Muscle of leg (tissue), 16 donors: ENCODE measurements at places on chromosomes 1 and 21. TPM values are rescaled to one million over a fixed set of nuclear protein-coding genes. Genes with fewer than 3 reads are reported as not detected.
A peak's percentile ranks its signal among the peaks of the same experiment; 100 is the strongest.

DNA sequence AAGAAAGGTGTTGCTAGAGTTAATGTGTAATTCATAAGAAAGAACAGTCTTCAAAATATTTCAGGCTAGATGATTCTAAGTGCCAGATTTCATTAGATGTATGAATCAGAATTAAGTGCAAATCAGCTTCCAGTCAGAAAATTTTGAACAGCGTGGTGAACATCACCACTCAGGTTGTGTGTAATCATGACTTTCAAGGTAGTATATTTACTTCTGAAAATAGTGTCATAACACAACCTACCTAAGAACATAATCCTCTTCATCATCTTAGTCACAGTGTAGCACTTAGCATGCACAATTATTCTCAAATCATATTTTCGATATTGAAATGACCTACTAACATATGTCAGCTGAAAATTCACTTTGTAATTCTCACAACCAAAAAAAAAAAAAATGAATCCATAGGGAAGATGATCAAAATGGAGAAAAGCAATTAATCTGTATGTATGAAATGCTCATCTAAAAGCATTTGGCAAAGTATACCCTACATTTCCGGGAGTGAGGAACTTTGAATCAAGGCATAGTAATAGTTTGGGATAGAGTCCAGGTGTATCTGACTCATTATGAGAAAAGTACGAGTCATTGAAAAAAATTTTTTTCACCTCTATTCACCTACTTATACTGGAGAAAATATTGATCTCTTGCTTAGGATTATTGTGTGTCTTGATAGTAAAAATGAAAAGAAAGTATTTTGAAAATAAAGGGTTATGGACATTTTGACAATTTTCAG lies 221.8 kb upstream of the CHRM3 start:
- no peak for DNase-seq

Gene TIAM1
- 14.1 TPM for total RNA-seq

GRCh38 chr1:82258887-82259286 lies 458.2 kb downstream of the ADGRL2 start:
- DNase-seq: no peak

DNA sequence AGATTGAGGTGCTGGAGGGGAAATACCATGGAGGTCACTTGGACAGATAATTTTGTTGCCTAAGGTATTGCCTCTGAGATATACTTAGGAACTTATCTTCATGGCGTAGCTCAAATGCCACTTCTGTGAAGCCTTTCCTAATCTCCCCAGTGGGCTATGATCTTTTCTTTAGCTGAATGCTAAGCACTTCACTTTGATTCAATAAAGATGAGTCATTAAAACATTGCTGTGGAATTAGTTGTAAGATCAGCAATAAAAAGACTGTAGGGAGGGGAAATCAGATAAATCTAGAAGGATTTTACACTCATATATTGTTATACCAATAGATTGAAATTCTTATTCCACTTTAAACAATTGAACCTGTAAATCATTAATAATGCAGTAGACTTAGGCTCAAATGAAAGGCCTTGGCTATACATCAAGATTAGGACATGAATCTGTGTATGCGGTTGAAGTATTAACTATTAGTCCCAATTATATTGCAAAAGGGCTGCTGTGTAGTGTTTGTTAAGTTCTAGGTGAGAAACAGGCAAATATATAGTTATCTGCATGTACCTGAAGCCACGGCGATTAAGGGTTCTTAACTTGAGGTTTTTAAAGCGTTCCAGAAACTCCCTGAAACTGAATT lies 19.2 kb upstream of the MAGOH start:
- no peak for DNase-seq

- DNase-seq: no peak
Observed at GRCh38 chr21:38386967-38387366, 111.3 kb downstream of the ERG start.

GRCh38 chr1:181140398-181140797 lies 51.9 kb downstream of the IER5 start:
- no peak for DNase-seq

Gene PERM1
- total RNA-seq: 3.1 TPM

GRCh38 chr21:15483138-15483780 lies 246.5 kb upstream of the USP25 start:
- peak; percentile 95 for DNase-seq

GRCh38 chr1:114454539-114454938 lies 56.5 kb downstream of the TRIM33 start:
- no peak for DNase-seq

- DNase-seq: no peak
Observed at GRCh38 chr21:33019885-33020557, 5.7 kb upstream of the OLIG2 start.

GRCh38 chr1:58469016-58469415 lies 77.5 kb downstream of the OMA1 start:
- no peak for DNase-seq

GRCh38 chr1:96520579-96520947 lies 201.0 kb upstream of the PTBP2 start:
- peak; percentile 61 for DNase-seq
